ENCODE measurements at places on chromosomes 5 and 9.

DNA sequence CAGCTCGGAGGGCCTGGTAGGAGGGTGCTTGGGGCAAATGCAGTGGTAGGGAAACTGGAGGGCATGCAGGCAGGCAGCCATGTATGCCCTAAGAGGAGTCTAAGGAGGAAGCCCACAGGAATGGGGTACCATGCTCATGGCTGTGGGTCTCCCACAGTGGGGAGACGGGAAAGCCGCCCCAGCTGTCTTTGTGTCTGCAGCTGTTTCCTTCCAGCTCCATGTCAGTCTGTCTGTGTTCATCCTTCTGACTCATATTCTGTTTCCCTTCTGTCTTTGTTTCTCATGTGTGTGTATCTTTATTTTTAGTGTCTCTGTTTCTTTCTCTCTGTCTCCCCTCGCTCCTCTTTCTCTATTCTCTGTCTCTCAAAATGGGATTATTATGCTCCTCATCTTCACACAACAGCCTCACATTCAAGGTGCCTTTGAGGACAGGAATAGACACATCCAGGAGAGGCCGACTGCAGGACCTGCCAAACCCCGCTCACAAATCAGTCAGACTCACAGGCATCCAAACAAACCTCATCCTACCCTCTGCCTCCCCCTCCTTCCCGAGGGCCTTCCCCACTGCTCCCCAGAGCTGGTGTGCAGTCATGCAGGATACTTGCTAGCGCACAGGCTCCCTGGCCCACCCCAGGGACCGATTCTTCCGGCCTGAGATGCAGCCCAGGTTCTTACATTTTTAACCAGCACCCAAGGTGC lies 68.4 kb upstream of the RARS1 start:
- no peak for DNase-seq

GRCh38 chr5:135012951-135013391 lies 21.1 kb downstream of the PITX1 start:
- no peak for DNase-seq

- DNase-seq: no peak
Measured at GRCh38 chr9:122657527-122657926, at the start of gene OR1B1. Gene OR1B1, minus strand, starts transcription at chr9:122657627.

GRCh38 chr5:75654693-75655295 lies 43.5 kb downstream of the ANKDD1B start:
- no peak for DNase-seq

GRCh38 chr9:107282759-107283622 lies at the start of gene RAD23B:
Gene RAD23B, plus strand, starts transcription at chr9:107283279. Its CDS starts 351 bp downstream, at chr9:107283630.
- peak; percentile 97 for DNase-seq

DNA sequence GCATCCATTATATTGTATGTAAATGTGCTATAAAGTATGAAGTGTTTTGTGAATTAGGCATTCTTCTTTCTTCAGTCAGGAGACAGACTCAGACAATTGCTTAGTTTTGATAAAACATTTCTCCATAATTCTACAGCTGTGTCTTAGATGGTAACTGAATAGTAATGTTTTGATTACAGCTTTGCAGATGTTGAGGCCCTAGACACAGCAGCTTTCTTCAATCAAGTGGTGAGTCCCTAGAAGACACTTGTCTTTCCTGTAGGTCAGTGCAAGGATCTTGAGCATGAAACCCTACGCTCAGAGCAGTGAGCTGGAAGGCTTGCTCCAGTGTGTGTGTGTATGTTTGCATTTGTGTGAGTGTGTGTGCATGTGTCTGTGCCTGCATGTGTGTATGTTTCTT lies 46.8 kb upstream of the CD180 start:
- no peak for DNase-seq

DNA sequence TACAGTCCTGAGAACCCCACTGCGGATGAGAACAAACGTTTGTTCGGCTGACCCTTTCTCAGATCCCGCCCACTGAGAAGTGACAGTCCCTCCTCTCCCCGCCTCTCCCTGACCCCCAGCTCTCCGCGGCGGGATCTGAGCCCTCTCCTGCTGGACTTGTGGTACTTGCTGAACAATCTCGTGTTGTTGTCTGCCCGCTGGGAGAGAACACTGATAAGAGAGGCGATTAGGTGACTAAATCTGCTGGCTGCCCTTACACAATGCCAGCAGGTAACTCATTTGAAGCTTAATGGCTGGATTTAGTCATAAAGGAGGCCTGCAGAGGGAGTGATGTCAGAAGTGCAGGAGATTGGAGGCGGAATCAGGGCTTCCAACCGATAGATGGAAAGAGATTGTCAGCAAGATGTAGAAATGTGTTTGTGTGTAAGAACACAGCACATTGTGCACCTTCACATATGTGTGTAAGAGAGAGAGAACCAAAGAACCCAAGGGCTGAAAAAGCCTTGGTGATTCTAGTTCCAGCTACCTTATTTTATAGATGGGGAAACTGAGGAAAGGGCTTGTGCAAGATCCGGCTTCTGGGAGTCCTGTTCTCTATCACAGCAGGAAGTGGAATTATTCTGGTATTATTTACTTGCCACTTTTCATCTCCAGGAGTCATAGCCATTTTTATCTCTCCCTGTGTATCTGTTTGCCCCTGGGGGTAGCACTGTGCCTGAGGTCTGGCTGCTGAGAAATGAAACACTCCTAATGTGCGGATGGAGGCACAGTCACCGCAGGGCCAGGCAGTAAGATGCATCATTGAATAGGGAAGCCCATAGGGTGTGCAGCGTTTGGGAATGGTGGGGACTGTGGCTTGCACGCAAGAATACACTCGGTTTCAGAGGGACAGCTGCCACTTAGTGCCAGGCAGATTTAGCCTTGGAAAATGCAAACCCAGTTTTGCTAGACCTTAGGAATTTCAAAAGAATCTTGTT lies 203.7 kb upstream of the MSX2 start:
- DNase-seq: no peak

- no peak for DNase-seq
Measured at GRCh38 chr5:132059043-132059695, 1.3 kb upstream of the IL3 start.

DNA sequence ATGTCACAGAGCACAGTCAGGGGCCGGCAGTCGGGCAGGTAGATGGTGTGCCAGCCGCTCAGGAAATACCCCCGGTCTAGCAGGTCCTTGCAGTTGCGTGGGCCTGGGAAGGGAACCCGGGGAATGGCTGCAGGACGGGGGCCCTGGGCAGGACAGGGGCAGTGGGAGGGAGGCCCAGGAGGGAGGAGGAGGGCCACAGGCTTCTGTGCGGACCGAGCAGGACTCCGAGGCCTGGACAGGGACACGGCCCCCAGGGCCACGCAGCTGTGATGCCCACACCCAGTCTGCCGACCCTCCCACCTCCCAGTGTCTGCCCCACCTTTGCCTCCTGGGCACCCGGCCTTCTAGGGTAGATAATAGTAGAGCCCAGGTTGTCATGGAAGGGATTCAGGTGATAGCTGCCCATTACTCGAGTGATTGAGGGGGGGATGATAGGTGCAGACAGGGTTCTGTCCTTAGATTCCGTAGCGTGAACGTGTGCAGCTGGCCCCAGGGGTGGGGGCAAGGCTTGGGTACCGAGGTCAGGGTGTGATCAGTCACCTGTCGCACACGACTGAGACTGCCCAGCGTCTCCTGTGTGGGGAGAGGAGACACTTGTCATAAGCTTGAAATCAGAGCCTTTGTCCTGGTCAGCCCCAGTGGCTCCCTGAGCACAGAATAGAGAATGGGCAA lies 4.5 kb downstream of the FCN1 start:
- no peak for DNase-seq

- no peak for DNase-seq
Measured at GRCh38 chr5:59517926-59518585, 375.5 kb downstream of the PDE4D start.

DNA sequence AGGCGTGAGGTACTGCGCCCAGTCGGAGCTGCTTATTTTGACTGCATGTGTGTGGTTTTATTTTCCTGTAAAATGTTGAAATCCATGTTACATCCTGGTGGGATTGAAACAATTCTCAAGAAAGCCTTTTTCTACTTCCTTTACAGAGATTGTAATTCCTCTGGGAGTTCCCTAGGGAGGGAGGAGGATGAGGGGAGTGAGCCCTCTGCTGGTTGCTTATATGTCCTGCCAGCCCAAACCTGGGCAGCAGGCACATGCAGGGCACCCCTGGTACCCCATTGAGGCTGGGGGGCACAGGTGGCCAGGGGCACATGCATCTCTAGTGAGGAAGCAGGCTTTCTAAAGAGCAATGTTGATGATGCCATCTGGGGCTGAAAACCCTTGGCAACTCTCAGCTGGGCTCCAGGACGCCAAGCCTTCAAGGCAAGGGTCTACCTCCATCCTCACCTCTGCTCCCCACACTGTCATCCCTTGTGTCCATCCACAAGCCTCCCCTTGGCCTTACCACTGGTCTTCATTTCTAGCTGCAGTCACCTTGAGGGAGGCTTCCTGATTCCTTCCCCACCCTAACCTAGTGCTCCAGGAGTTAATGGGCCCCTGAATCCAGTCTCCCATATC lies 84.7 kb upstream of the TNFSF8 start:
- DNase-seq: no peak

- no peak for DNase-seq
Measured at GRCh38 chr9:116809656-116810055, 122.6 kb downstream of the TRIM32 start.

- no peak for DNase-seq
Measured at GRCh38 chr9:105438141-105438806, 9.6 kb upstream of the FSD1L start.

GRCh38 chr5:76404223-76405211 lies 1.4 kb downstream of the IQGAP2 start:
- DNase-seq: peak; percentile 62

GRCh38 chr5:176542135-176542595 lies 5.0 kb upstream of the RNF44 start:
- peak; percentile 61 for DNase-seq

- no peak for DNase-seq
Measured at GRCh38 chr5:36965179-36965578, 88.6 kb downstream of the NIPBL start.

DNA sequence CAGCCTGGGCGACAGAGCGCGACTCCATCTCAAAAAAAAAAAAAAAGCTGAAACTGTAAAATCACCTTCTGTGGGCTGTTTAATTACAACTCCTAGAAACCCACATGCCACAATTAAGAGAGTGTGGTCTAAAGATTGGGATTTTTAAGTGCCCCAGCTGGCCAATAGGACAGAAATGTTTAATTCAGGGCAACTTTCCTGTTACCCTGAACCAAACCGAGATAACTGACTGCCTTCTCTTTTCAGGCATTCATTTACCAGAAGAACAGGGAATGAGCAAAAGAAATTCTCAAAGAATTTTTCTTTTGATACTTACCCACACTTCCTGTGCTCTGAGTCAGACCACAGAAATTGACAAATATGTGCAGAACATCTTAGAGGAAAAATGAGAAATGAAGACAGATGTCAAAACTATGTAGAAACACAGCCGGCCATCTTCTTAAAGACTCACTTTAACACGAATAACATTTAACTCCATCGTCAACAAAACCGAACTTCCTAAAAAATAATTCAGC lies 221.3 kb upstream of the DAPK1 start:
- DNase-seq: no peak

DNA sequence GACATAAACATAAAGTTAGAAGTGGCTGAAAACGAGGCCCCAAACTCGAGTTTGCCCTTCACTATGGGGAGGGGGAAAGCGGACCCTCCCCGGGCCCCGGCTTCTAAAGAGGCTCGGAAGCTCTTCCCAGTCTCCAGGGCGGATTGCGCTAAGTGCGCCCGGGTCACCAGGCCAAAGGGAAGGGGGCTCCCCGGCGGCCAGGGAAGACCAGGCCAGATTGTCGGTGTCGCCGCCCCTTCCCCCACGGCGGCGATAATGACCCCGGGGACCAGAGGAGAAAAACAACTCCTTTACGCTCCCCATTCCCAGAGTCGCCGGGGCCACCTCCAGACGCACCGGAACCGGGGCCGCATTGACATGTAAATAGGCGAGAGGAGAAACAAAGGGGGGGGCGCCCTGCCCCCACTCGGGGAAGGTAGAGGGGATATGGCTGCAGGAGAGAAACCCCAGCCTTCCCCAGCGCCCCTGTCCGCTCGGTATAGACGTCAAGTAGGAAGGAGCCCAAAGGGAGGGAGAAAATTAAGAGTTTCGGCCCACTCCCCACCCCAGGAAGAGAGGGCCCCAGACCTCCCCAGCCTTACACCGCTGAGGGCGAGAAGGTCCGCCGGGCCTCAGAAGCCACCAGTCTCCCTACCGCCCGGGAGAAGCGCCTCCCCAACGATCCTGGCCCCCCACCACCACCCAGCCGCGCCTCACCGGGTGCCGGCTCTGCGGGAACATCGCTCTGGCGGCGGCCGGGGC lies 1.7 kb downstream of the TLE1 start:
- no peak for DNase-seq

- DNase-seq: peak; percentile 34
Measured at GRCh38 chr9:93108291-93109041, 12.4 kb downstream of the CARD19 start.

- no peak for DNase-seq
Measured at GRCh38 chr5:90446961-90447360, 27.6 kb downstream of the MBLAC2 start.

- no peak for DNase-seq
Measured at GRCh38 chr5:59236448-59236847, 653.6 kb downstream of the RAB3C start.

DNA sequence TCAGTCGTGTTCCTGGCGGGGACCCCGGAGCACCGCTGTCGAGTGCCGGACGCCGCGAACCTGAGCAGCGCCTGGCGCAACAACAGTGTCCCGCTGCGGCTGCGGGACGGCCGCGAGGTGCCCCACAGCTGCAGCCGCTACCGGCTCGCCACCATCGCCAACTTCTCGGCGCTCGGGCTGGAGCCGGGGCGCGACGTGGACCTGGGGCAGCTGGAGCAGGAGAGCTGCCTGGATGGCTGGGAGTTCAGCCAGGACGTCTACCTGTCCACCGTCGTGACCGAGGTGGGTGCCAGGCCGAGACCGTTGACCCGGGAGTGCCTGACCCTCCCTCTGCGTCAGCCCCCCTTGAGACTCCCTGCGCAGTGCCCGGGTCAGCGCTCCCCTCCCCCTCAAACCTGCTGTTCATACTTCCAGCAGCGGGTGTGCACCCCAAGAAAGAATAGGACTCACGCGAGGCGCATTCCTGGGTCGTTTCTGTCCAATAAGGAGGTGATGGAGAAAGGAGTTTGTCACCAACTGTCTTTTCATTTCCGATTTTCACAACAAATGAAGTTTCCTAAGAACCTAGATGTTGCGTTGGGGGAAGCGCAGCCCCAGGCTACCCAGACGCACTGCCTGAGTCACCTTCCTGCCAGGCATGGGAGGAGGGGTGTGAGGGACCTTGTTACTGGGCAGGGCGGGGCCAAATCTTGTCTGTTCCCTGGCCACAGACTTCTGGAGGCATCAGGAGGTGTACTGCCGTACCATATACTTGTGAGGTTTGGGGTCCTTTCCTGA lies 722 bp downstream of the SLC22A4 start:
- DNase-seq: peak; percentile 21

DNA sequence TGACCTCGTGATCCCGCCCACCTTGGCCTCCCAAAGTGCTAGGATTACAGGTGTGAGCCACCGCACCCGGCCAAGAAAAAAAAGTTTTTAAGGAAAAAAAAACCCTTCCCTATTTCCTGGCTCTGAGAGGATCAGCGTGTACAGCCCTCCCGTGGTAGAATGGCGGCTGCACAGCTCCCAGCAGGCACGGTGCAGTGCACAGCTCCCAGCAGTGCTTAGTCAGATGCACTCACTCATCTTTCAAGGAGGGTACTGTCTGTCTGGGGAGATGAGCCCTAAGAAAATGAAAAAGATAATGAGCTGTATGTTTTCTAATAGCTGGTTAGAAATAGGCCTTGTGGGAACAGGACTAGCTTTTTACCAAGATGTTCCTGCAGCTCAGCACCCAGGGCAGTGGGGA lies 36.7 kb upstream of the SLC2A8 start:
- DNase-seq: no peak
